Naive thymus-derived CD4-positive, alpha-beta T cell (primary cell): ENCODE measurements at places on chromosomes 12 and 14.

GRCh38 chr12:66140731-66141130, 10.2 kb upstream of the LLPH start:
- no peak for DNase-seq

GRCh38 chr12:123934829-123935228, 37.8 kb downstream of the CCDC92 start:
- no peak for DNase-seq

DNA sequence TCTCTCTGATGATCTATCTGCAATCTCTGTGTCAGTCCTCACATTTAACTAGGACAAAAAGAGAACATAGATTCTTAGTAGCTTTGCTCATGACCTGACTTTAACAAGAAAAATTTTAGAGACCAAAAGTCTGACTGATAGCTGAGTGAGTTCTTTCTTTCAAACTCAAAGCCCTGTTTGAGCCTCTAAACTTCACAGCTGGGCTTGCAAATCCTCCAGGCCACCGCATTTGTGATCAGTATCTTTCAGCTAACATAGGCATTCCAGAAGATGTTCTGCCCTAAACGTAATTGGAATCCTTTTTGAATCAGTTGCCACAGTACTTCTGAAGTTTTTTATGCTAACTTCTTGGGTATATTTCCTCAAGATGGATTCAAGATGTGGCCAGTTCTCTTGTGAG, 459.0 kb downstream of the DPF3 start:
- no peak for DNase-seq

GRCh38 chr12:64450711-64451486, 1.0 kb upstream of the TBK1 start:
- no peak for DNase-seq
